ENCODE measurements at places on chromosomes 12 and 14.

GRCh38 chr12:50211392-50212070 lies 44.4 kb upstream of the CERS5 start:
- no peak for DNase-seq

DNA sequence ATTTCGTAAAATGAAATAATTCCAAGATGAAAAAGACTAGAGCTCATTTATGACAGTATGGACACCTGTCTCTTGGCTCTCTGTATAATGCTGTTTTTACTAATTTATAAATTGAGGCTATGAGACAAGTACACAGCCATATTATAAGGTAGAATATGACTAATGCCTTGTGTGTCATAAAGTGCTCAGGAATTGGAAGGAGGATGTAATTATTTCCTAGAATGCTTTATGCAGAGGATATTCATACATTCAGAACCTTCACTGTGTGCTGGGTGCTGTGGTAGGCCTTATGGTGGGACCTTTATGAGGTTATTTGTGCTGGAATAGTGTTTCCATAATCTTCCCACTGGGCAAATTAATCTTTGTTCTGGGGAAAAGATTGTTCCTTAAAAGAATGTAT lies 13.3 kb downstream of the PCNX1 start:
- no peak for DNase-seq

DNA sequence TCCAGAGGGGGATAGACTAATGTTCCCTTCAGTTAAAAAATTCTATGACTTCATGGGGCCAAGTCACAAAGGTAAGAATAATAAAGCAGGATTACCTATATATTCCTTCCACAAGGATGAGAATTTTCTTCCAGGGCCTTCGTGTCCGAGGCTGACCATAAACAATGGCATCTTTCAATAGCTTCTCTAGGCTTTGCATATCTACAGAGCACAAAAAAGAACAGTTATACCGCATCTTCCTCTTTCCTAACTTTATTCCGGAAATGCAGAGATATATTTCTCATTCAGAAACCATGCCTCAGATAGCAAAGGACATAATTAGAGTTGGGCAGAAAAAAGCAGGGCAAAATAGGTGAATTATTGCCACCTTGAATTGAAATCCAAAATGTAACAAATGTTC lies 58.3 kb upstream of the ISM2 start:
- no peak for DNase-seq

GRCh38 chr14:98711453-98711852 lies 560.5 kb downstream of the BCL11B start:
- DNase-seq: no peak

DNA sequence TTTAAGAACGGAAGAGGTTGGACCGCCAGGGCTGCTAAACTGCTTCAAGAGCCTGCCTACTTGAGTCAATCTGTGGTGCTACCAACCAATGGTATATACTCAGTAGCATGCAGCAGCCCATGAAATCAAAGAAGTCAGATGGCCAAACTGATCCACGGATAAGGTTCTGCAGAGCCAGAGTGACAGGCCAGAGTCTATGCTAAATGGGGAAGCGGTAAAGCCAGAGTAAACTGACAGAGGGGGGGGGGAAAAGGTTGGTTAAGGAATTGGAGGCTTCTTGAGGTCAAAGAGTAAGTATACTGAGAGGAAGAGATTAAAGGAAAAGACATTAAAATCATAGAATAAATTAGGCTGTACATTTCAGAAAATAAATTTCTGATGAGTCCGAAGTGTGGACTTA lies 15.4 kb upstream of the SLC6A13 start:
- no peak for DNase-seq

DNA sequence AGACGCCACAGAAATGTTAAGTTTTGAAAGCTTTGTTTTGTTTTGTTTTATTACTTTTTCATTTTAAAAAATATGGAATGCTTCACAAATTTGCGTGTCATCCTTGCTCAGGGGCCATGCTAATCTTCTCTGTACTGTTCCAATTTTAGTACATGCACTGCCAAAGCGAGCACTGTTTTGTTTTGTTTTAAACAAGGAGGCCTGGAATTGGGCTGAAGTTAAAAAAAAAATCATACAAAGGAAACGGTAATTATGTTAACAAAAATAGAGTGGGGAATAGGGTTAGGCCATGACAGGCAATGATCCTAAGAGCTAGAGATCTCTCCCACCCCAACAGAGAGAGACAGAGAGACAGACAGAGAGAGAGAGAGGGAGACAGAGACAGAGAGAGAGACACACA lies 57.0 kb downstream of the ZFP36L1 start:
- DNase-seq: no peak

GRCh38 chr12:128796439-128797118 lies 27.2 kb downstream of the SLC15A4 start:
- no peak for DNase-seq

- no peak for DNase-seq
These were observed 72.8 kb upstream of the NPAS3 start for GRCh38 chr14:32865827-32866376.

DNA sequence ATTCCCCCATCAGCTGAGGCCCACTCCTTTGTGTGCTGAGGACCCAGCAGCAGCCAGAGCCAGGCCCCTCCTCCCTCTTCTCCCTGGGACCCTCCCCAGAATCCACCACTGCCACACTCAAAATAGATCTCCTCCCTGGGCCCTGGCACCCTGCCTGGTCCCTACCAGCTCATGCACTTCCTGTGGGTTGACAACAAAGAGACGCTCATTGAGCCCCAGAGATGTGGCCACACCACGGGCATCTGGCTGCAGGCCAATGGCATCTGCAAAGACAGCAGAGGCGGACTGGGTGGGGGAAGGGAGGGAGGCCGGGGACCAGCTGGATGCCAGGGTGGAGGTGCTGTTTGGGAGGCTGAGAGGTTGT lies 16.0 kb upstream of the ENDOU start:
- DNase-seq: peak; percentile 89

- no peak for DNase-seq
These were observed 114.8 kb downstream of the PLXNC1 start for GRCh38 chr12:94263011-94263811.
